Germinal center (tissue), 1 donor: ENCODE measurements at places on chromosomes 16 and 17.

GRCh38 chr16:28587386-28587785 is 9.5 kb downstream of the SULT1A2 start:
- no peak for DNase-seq

- DNase-seq, result no peak
These were observed 83.9 kb upstream of the IRX3 start for GRCh38 chr16:54370278-54371040.

DNA sequence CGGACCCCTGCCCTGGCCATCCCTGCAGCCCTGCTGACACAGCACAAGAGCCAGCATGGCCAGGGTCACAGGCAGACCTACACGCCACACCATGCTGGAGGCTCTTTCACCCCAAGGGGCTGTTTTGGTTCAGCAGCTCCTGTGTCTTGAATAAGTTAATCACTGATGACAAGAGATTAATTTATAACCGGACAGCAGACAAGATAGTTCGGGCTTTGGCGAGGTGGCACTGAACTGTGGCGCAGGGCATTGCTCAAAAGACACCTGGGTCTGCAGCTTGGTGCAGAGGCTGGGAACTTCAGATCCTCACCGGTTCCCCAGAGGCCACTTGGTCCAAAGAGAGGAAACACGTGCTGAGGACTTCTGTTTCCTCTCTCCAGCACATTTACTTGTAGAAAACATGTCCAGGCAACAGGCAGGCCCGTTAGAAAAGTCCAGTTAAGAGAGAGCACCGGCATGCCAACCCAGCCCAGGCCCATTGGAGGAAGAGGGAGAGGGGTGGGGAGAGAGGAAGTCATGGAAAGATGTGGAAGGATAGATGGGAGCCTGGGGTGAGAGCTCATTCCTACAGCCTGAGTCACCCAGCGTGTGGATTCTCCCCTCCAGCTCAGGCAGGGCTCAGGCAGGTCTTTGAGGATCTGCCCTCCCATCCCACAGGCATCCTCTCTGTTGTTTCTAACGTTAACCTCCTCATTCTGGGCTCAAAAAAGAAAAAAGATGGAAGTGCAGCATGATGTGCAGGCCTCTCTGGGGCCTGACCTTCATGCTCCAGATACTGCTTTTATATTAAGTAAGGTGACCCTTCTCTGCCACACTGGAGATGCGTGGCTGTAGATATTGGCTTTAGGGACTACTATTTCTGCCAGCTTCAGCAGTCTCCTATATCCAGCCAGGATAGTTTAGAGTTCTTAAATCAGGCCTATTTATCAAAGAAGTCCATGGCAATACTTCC is 80.0 kb upstream of the HNF1B start:
- DNase-seq, result no peak

GRCh38 chr16:1785846-1786170 is 3.0 kb downstream of the NUBP2 start:
- no peak for DNase-seq
